ENCODE measurements at places on chromosomes 6 and 20.

DNA sequence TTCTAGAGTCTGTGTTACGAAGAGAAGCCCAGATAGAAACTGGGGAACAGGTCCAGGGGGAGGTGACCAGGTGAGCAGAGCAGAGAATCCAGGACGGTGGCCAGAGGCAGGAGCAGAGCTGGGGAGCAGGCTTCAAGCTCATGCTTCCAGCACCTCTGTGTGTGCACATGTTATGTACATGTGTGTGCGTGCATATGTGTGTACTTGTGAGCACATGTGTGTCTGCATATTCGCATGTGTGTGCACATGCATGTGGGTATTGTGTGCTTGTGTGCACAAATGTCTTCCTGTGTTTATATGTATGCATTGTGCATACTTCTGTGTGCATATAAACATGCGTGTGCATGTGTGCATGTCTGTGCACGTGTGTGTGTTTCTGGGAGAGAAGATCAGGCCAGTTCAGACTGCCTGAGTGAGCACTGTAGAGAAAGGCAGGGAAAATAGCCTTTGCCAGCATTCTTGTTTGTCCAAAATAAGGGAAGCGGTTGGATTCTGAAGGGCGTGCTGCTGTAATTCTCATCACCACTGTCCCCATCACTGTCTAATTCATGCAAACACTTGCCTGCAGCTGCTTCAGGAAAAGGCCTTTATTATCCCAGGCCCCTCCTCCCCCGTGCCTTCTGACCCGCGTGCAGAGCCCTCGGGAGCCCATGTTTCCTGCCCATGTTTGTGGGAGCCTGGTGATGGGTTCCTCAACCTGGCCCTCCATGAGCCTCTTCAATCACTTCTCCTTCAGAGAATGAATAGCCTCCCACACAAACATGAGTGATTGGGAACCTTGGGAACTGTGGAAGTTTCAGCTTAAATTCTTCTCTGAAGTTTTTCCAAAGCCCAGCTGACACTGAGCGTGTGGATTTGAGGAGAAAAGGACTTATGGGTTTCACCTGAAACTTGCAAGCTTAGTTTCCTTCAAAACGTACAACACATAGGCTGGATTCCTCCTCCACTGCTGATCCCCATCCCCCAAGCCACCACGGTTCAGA is 161.7 kb upstream of the AFDN start:
- DNase-seq, result no peak

DNA sequence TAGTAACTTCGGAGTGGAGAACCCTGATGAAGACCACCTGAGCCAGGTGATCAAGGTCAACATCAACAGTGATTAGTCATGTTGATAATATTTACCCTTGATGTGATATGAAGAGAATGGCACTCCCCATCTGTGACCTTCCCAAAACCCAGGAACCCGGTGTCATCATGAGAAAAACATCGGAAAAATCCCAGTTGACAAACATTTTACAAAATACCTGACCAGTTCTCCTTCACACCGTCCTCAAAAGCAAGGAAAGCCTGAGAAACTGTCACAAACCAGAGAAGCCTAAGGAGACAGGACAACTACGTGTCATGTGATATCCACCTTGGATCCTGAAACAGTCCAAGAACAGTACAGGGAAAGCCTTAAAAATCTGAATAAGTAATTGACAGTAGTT is 197.3 kb downstream of the ZMYND8 start:
- no peak for DNase-seq

- DNase-seq, result peak; percentile 84
Measured at GRCh38 chr6:5025911-5026819, 22.3 kb upstream of the RPP40 start.

- DNase-seq, result no peak
Measured at GRCh38 chr6:166005401-166005943, 162.2 kb downstream of the TBXT start.

DNA sequence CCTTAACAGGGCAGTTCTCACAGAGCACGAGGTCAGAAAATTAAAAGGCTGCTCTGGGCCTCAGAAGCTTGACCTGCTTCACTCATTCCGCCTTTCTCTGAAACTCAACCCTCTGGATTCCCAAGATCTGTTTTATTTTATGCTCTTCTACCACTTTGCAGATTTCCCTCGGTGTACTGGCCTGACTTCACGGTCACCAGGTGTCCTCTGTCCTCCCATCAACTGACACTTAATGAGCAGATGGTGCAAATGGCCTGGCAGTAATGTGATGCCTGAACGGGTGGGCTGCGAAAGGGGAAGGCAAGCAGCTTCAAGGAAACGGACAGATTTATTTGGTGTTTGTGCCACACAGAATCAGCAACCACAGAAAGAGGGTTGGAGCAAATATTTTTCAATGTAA is 169.7 kb upstream of the TFAP2D start:
- DNase-seq, result no peak

Measured in hepatic stellate cell (primary cell).